ENCODE measurements at places on chromosomes 4 and X.

GRCh38 chr4:117545039-117545438 lies 459.7 kb upstream of the TRAM1L1 start:
- H3K27me3 ChIP-seq, result no peaks in the 10 kb centered on the region
- H3K4me3 ChIP-seq, result no peak overlapping the region
- no peaks in the 10 kb centered on the region for H3K36me3 ChIP-seq
- H3K27ac ChIP-seq, result no peak overlapping the region
- no peaks in the 10 kb centered on the region for H3K4me1 ChIP-seq
- no peak for DNase-seq

GRCh38 chrX:47501226-47502074 lies 18.4 kb upstream of the ZNF41 start:
- H3K27me3 ChIP-seq, result no peaks in the 10 kb centered on the region
- no peak overlapping the region for H3K27ac ChIP-seq
- H3K4me1 ChIP-seq, result peaks cover 16% of the 10 kb centered on the region
- no peaks in the 10 kb centered on the region for H3K36me3 ChIP-seq

DNA sequence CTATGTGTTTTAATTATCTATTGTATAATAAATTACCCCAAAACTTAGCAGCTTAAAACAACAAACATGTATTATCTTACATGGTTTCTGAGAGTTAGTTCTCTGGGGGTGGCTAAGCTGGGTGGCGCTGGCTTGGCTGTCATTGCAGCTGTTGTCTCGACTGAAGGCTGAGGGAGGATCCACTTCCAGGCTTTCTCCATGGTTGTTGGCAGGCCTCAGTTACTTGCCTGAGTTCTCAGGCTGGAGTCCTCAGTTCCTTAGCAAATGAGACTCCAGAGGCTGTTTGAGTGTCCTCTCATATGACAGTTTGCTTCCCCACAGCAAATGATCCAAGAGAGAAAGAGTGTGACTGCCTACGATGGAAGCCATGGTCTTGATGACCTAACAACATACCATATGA lies 23.5 kb upstream of the GALNT7 start:
- H3K27ac ChIP-seq, result no peak overlapping the region
- H3K4me3 ChIP-seq, result no peak overlapping the region
- no peaks in the 10 kb centered on the region for H3K27me3 ChIP-seq
- no peaks in the 10 kb centered on the region for H3K4me1 ChIP-seq
- no peaks in the 10 kb centered on the region for H3K36me3 ChIP-seq
- DNase-seq, result no peak

GRCh38 chrX:14529290-14529989 lies at the start of gene GLRA2:
Gene GLRA2 (plus strand): TSS chrX:14529536. CDS start chrX:14530058, 522 bp downstream.
- peak; percentile 39 for DNase-seq
- H3K4me1 ChIP-seq, result peaks cover 2% of the 10 kb centered on the region
- H3K36me3 ChIP-seq, result no peaks in the 10 kb centered on the region
- peaks cover 9% of the 10 kb centered on the region for H3K27me3 ChIP-seq
- no peak within 1 kb of the TSS for H3K27ac ChIP-seq

DNA sequence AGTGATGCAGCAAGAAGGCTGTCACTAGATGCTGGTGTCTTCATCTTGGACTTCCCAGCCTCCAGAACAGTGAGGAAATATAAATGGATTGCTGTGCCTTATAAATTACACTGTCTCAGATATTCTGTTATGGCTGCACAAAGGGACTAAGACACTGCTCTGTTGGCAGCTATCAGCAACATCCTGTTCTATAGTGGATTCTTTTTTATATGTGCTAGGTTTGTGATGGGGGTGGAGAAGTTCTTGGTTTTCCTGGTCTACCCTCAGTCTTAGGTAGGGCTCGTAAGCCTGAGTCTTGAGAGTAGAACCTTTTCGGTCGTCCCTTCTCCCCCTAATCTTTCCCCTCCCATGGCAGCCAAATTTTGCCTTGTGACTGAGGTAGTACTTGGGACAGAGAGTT lies 17.3 kb downstream of the STIM2 start:
- H3K27ac ChIP-seq, result peak overlapping the region; percentile 83
- no peak overlapping the region for H3K4me3 ChIP-seq
- peaks cover 79% of the 10 kb centered on the region for H3K4me1 ChIP-seq
- peaks cover 58% of the 10 kb centered on the region for H3K36me3 ChIP-seq
- DNase-seq, result no peak
- H3K27me3 ChIP-seq, result no peaks in the 10 kb centered on the region

DNA sequence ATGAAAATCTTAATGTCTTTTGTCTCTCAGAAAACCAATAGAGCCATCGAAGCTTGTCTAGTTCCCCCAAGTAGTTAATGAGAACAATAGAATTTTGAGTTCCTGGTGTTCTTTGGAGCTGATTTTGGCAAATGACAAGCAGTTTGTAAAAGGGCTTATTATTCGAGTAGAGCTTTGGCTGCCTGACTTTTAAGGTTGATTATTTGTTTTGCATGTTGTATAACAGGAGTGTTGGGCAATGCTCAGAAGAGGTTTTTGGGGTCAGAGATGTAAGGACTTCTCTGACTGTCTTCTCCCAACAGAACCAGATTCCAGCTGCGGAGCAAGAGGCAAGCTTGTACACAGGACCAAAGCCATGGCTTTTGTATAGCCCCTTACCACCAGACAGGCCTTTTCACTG lies 30.0 kb downstream of the ZCCHC12 start:
- H3K4me3 ChIP-seq, result no peak overlapping the region
- no peak for DNase-seq
- no peaks in the 10 kb centered on the region for H3K4me1 ChIP-seq

GRCh38 chrX:132059973-132060540 lies 37.0 kb downstream of the STK26 start:
- no peak overlapping the region for H3K27ac ChIP-seq
- H3K4me3 ChIP-seq, result no peak overlapping the region
- no peaks in the 10 kb centered on the region for H3K27me3 ChIP-seq
- DNase-seq, result no peak
- H3K36me3 ChIP-seq, result peaks cover 20% of the 10 kb centered on the region
- no peaks in the 10 kb centered on the region for H3K4me1 ChIP-seq

DNA sequence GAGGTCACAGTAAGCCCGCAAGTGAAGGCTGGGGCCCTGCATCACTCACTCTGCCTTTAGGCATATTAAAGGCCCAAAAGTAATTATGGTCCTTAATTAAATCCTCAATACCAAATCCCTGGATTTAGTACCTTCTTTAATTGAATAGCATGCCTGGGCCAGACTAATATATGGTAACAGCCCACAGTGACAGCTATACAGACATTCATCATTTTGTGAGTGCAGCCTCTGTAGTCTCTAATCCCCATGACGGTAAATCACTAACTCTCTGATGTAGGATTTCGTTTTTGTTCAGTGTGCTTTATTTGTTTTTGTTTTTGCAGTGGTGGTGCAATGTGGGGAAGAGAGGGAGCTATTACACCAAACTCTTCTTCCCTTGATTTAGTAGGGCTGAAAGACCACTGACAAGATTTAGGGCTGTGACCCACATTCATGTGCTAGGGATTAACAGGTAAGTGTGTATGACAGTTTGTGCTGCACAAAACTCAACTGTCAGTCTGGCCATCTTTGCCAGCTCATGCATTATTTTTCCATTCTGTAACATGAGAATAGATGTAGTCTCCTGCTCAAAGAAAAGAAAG lies 60.6 kb upstream of the SLC39A8 start:
- no peaks in the 10 kb centered on the region for H3K4me1 ChIP-seq
- peaks cover 3% of the 10 kb centered on the region for H3K27me3 ChIP-seq
- no peaks in the 10 kb centered on the region for H3K36me3 ChIP-seq

GRCh38 chr4:95105112-95105511 lies 347.4 kb downstream of the BMPR1B start:
- H3K4me1 ChIP-seq, result no peaks in the 10 kb centered on the region
- no peaks in the 10 kb centered on the region for H3K27me3 ChIP-seq
- no peak overlapping the region for H3K4me3 ChIP-seq
- H3K36me3 ChIP-seq, result no peaks in the 10 kb centered on the region

DNA sequence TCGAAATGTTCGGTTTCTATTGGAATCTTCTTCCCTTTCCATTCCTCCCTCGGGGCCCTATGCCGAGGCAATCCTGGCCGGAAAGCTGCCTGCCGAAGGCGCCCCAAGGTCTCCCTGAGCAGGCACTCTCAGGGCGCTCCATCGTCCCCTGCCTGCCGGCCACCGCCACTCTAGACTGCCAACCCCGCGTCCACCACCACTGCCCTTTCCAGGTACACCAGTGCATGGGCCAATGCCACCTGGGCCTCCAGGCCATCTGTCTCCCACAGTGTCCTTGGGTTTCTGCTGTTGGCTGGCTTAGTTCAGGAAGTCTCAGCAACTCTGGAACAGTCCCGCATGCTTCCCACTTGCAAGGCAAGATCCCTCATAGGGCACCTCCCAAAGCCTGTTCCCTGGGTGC lies 14.6 kb downstream of the CTAG1A start:
- no peak overlapping the region for H3K4me3 ChIP-seq
- H3K27me3 ChIP-seq, result peaks cover 30% of the 10 kb centered on the region
- H3K36me3 ChIP-seq, result no peaks in the 10 kb centered on the region
- H3K27ac ChIP-seq, result no peak overlapping the region
- DNase-seq, result no peak

GRCh38 chr4:182427554-182427953 lies 184.4 kb downstream of the TENM3 start:
- H3K4me3 ChIP-seq, result no peak overlapping the region
- no peaks in the 10 kb centered on the region for H3K27me3 ChIP-seq
- H3K4me1 ChIP-seq, result no peaks in the 10 kb centered on the region
- no peak overlapping the region for H3K27ac ChIP-seq

- no peaks in the 10 kb centered on the region for H3K36me3 ChIP-seq
- H3K27me3 ChIP-seq, result no peaks in the 10 kb centered on the region
- peaks cover 7% of the 10 kb centered on the region for H3K4me1 ChIP-seq
- no peak overlapping the region for H3K4me3 ChIP-seq
- no peak for DNase-seq
Measured at GRCh38 chrX:151679798-151680402, 15.4 kb upstream of the PRRG3 start.

GRCh38 chrX:126342859-126343258 lies 176.8 kb upstream of the DCAF12L2 start:
- no peak overlapping the region for H3K27ac ChIP-seq
- no peaks in the 10 kb centered on the region for H3K27me3 ChIP-seq
- H3K36me3 ChIP-seq, result no peaks in the 10 kb centered on the region
- no peak for DNase-seq

DNA sequence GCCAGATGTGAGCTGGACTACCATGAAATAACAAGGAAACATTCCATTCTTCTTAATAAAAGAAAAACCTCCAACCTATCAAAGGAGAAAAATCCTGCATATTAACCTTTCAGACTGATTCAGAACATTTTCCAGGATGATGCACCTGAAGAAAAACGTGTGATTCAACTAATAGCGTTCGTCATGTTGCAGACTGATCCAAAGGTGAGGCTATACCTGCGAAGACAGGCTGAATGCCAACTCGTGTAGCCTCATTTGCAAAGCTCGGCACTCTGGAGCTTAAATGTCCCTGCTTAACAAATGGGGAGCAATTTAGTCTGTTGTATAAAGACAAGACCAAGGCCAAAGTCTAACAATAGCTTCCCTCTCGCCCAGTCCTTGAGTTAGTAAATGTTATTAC lies 172.0 kb upstream of the NOCT start:
- no peak for DNase-seq
- H3K27me3 ChIP-seq, result peaks cover 16% of the 10 kb centered on the region
- H3K4me3 ChIP-seq, result no peak overlapping the region
- no peaks in the 10 kb centered on the region for H3K36me3 ChIP-seq
